ENCODE measurements at places on chromosomes 4 and X.

DNA sequence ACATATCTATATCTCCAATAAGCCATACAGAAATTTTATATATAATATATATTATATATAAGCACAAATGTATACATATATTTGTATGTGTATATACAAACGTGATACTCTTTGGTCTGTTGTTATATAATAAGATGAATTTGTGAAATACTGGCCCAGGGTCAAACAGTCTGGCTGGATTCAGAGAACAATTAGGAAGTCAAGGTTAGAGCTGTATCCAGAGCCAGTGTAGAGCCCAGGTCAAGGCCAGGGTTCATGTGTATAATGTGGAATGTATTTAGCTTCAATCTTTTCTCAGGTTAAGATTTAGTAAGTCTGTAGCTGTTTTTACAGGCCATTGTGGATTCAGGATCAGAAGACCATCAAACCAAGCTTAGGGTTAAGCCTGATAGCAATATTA lies 3.8 kb upstream of the ENOX2 start:
- DNase-seq, result no peak

DNA sequence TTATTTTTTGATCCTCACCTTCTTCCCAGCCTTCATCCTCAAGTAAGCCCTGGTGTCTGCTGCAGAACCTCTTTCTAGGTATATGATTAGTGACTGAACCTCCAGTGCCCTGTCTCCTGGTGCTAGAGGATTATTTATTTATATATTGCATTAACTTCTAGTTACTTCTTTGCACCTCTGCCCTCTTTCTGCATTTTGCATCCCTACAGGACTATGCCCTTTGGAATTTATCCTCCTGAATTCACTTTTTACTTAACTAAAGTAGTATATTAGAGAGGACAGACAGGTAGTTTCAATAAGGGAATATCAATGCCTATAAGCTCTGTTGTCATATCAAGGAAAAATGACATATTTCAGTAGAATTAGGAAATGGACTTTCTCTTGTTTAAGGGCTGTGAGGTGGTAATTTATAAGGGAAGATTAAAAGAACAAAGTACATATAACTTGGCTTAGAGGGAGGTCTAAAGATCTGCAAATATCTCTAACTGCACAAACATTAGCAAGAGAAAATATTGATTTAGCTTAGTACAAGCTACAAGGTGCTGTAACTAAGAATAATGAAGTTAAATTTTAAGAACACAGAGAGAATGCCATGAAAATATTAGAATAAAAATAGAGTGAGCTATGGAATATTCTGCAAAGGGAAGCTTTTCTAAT lies 181.7 kb downstream of the TEX13A start:
- no peak for DNase-seq

DNA sequence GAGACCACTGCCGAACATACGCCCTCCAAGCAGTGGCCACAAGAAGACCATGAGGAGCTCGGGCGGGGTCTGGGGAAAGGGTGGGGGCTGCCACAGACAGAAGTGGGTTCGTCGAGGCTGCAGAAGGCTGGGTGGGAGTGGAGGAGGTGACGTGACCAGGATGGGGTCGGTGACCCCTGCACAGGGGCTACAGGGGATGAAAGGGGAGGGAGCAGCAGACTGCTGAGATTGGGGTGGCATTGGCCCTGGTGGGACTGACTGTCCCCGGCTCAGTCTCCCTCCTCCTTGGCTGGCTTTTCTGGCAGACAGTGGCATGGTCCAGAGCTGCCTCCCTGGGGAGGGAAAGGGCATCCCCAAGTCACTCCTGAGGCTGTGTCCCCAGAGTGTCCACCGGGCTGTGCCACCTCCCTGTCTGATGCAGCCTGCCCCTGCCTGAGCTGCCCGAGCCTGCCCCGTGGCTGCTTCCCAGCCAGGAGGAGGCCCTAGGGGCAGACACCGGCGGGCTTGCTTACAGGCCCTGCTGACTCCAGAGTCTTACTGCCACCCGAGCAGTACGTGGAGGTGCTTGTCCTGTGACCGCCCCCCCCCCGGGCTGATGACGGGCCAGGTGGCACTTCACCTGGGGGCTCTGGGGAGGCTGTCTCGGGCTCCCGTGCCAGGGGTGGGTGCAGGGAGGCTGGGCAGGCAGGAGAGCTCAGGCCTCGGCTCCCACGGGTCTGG lies 7.2 kb downstream of the SH3BP2 start:
- DNase-seq, result peak; percentile 89

GRCh38 chr4:95835672-95836071 lies 4.2 kb upstream of the PDHA2 start:
- no peak for DNase-seq

DNA sequence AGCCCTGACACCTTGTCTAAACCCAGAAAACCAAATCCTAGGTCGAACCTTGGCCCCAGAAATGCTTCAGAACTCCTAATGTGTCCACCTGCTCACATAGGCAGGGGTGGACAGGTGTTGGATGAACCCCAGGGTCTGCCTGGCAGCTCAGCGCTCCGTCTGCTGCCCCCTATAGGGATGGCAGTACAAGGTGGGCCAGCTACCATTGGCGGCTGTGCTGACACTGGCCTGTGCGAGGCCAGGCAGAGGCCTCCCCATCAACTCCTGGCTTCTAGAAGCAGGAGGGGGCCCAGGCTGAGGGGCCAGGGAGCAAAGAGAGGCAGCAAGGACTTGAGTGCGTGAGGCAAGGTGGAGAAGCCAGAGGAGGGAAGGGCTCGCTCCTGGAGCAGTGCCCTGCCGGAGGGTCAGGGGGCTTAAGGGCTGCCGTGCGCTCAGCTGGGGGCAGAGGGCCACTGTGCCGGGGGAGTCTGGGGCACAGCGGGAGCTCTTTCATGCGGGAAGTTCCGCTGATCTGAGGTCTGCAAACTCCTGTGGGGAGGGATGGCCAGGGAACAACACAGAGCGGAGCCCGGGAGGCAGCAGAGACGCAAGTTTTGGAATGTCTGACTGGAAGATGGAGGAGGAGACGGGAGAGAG lies 20.6 kb downstream of the CCNQ start:
- no peak for DNase-seq

- DNase-seq, result no peak
Measured at GRCh38 chr4:117491516-117491915, 406.1 kb upstream of the TRAM1L1 start.

DNA sequence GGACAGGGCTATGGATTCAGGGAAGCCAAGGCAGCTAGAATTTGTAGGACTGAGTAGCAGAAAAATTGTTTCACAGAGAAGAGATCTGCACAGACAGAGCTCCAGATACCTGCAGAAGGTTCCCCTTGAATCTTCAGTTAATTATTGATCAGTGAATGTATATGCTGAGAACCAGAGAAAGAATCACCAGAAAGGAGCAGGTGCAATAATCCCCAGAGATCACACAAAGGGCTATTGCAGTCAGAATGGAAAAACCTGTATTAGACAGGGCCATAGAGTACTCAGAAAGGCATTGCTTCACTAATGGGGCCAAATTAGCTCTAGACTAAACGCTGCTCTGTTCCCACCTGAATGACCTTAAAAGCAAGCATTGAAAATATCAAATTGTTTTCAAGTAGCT lies 35.5 kb upstream of the SMAD1 start:
- DNase-seq, result no peak

- DNase-seq, result no peak
Measured at GRCh38 chr4:144338148-144338547, 197.6 kb upstream of the GYPA start.

DNA sequence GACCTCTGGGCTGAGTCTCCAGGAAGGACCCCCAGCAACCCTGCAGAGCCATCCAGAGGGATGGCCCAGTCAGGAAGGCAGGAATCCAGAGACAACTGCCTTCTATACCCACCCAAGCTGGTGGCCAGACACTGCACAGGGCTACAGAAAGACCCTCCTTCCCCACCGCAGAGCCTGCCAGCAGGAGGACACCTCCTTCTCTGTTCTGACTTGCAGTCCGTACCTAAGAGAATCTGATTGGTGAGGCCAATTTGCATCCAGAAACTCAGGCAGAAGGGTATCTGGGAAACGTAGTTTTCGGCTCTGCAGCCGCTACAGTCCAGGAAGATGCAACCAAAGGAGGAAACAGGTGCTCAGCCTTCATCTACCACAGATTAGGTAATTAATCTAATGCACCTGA lies 155.4 kb upstream of the FRG1 start:
- no peak for DNase-seq

DNA sequence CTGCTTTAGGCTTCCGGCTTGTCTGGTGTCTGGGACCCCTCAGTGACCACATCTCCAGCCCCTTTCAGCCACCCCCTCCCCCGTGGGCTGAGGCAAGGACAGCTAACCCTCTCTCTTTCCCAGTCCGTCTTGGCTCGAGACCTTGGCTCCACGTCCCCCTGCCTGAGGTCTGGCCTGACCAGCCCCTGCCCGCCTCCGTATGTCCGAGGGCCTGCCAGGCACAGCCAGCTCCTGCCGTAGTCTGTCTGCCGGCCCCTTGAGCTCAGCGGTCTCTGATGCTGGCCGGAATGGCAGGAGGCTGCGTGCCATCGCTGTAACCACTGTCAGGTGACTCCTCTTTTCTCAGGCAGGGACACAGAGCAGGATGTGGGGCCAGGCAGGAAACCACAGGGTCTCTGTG lies 73.3 kb upstream of the LRPAP1 start:
- no peak for DNase-seq

DNA sequence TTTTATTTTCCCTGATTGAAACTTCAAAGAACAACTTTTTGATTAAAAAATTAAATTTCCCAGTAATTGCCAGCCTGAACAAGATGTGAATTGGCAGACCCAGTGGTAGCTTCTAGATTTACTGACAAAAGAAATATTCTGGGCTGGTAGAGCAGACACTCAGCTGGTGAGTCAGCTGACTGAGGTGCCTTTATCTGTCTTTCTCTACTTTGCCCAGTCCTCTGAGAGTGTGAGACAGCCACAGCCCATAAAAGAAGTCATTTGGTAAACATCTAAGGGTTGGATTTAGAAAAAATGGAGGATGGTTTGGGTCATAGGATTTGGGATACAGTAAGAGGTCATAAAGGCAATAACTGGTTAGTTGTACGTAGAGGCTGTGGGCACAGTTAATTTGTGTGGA lies 54.5 kb downstream of the CCSER1 start:
- no peak for DNase-seq

- DNase-seq, result no peak
Measured at GRCh38 chr4:101954351-101954750, 163.8 kb downstream of the BANK1 start.

DNA sequence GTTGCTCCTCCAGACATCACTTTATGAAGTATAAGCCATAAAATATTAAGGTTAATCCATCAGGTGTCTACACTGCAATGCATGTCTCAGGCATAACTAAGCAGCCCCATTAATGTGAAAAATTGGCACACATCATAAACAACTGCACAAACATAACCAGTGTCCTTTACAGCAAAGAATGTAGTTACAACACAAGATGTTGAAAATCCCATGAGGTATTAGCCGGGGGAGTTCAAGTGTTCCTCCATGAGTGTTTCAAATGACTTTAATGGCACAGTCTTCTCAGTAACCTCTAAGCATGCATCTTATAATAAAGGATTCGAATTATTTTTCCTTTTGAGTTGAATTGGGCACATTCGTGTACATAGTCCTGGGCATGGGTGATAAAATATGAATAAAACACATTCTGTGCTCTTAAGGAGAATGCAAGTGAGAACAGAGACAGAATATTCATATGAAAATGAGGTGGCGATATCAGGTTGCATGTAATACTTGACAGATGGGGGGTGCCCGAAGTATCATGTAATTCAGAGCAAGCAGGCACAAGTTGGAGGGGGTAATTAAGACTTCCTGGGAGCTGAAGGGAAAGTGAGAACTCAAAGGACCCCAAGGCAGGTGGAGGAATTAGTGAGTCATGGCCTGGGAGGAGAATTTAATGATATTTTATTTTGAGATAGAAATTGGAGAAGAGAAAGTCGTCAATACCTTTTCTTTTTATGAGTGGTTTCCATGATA lies 18.2 kb upstream of the VCX2 start:
- no peak for DNase-seq

- no peak for DNase-seq
Measured at GRCh38 chr4:33998291-33998690, 2246.0 kb downstream of the ARAP2 start.

DNA sequence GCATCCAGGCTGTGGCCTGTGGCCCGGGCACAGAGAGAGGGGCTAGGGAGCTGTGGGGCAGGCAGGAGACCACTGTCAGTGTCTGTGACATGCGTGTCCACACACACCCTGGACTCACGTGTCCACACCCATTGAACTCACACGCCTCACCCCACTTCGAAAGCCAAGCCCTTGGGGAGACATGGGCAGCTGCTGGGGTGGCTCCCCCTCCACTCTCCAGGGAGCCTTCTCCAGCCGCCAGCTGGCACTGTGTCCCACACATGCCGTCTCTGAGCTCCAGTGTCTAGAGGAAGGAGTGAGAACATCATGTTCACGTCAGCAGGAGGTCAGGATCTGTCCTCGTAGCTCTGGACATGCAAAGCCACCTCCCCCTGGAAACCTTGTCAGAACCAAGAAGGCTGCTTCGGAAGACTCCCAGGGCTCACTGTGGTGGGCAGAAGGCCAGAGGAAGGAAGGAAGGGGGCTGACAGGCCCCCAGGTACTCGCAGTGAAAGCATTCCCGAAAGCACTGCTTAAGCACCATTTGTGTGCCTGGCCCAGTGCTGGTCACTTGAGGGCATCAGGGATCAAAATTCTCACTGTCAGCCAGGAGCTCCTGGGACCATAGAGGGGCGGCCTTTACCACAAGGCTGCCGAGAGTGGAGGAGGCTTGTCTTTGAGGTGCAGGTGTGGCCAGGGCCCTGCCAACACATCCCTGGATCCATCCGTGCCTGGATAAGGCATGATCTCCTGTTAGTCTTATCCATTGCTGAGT lies 61.4 kb downstream of the HTRA3 start:
- DNase-seq, result peak; percentile 64

Measured in spleen (tissue), 13 donors.